ENCODE measurements at places on chromosomes 3 and 15.

DNA sequence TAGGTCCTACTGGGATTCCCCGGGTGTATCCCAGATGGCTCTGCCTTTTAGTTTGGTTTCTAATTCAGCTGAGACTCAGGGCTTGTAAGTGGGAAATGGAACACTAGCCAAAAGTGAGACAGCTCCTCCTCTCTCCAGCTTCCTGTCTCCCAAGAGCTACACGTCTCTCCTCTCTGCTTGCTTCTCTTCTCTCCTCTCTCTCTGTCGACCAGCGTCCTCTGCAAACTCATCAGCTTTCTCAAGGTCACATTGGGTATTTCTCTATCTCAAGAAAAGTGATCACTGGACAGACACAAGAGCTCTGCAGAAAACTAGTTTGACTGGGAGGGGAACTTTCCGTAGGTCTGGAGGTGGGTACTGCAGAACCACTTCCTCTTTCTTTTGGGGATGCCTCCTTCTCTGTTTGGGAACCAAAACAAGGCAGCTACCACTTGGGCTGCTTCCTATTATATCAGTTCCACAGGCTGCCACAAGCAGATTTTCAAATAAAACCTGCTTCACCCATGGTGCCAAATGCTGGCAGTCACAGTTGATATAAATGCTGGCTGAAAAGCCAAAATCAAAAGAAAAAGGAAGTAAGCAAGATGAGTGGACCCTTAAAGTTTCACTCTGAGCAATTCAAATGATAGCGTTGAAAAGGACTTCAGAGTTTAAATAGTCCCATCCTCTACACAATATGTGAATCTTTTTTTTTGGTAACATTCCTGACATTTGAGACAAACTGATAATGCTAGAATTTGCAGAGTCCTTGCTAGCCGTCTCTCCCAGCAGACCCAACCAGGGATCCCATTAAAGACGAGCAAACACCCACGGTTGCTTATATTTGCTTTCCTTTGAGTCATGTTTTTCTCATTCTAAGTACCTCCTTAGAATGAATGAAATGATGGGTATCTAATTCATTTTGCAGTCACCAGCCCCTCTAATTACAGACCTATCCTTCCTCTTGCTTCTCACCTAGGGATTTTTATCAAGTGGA is 7.2 kb upstream of the DYNC1LI1 start:
- no peak for DNase-seq

DNA sequence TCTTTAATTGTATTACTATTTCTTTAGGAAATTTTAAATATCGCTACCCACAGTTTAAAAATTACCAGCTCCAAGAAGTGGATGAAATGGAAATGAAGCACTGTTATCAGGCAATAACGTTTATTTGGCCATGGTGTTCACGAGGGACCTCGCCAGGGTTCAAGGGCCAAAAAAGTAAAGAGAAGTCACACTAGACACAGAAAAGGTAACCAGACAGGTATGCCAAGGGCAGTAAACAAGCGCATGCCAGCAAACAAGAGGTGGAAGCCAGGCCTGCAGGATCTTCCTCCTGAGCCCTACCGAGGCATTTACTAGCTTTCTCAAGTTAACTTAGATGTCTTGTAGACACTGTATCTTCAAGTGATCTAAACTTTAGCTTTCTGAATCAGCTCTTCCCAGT is 113.5 kb downstream of the PLD1 start:
- DNase-seq, result no peak

- no peak for DNase-seq
Measured at GRCh38 chr3:159711560-159712333, 276.9 kb upstream of the IL12A start.

DNA sequence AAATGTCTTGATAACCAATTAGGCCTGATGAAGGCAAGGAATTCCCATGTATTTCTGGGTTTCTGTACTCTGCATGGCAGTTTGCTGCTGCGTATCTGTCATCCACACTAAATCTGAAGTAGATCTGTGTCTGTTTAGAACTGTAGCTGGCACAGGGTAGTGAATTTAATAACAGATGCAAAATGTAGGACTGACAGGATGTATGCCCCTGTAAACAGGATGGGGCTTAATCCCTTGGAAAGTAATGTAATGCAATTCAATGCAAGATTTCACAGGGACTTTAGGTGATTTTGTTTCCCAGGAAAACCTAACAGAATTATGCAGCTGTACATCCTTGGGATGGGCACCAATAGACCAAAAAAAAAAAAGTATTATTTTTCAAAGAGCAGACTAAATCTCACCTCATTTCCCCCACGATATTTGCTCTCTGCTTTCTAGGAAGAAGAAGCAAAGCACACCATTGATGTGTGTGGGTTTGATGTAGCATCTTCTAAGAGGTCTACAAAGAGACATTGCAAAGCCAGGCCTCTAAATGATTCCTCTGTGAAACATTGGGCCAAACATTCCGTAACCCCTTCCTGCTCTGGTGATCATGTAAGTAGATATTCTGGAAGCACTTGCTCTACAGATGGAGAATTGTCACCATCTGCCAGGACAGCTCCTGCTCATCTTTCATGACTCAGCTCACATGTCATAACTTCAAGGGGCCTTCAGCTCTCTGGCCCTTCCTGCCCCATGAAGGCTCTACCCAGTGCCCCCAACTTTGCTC is 464.3 kb upstream of the RGMA start:
- DNase-seq, result no peak

- no peak for DNase-seq
Measured at GRCh38 chr3:140717921-140718320, 40.1 kb downstream of the TRIM42 start.

- DNase-seq, result no peak
Measured at GRCh38 chr3:160477750-160478149, 28.2 kb upstream of the TRIM59 start.

DNA sequence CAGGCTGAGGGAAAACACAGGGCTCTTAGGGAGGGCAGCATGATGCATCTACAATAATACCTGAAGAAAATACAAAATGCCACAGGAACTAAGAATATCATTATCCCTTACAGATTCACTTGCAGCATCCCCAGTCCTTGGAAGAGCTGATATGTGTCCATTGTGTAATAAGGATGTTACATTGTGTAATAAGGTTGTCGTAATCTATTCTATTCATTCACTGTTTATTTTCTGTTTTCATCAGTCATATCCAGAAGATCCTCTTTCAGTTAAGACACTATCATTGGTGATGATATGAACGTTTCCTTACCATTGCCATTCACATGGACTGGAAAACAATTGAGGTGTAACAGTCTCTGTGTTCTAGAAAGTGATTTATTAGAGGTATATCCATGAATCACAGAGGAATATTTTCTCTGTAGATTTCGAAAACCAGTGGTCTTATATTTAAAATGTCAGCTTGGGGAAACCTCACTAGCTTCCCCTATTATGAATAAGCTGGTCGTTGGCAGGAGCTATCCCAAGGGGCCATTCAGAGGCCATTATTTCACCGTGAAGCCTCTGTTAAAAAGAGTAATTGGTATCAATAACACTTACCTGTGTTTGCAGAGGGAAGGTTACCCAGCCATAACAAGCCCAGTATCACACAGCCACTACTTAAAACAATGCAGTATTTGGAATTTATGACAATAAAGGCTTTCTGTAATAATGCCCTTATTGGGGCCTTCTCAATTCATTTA is 241.1 kb downstream of the ZNF385D start:
- DNase-seq, result peak; percentile 5

- DNase-seq, result no peak
Measured at GRCh38 chr3:132198516-132198915, 118.7 kb upstream of the ACP3 start.

GRCh38 chr3:69012800-69013252 is 658 bp downstream of the EOGT start:
- DNase-seq, result no peak

DNA sequence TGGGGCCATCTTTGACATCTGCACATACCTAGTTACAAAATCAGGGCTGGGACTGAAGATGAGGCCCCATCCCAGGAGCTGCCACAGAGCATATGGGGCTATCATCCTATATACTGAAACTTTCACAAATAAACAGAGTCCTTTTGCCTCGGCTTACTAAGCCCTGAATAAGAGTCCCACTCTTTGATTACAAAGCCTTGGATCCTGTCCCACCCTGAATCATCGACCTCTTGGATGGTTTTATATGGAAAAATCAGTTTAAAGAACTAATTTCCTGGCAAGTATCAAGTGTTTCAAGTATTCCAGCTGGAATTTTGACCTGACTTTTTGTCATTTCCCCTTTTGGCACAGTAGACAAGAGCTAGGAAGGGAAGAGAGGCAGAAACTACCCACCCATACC is 331.3 kb upstream of the FRG2C start:
- DNase-seq, result no peak

- no peak for DNase-seq
Measured at GRCh38 chr3:192490720-192491119, 236.6 kb downstream of the FGF12 start.

DNA sequence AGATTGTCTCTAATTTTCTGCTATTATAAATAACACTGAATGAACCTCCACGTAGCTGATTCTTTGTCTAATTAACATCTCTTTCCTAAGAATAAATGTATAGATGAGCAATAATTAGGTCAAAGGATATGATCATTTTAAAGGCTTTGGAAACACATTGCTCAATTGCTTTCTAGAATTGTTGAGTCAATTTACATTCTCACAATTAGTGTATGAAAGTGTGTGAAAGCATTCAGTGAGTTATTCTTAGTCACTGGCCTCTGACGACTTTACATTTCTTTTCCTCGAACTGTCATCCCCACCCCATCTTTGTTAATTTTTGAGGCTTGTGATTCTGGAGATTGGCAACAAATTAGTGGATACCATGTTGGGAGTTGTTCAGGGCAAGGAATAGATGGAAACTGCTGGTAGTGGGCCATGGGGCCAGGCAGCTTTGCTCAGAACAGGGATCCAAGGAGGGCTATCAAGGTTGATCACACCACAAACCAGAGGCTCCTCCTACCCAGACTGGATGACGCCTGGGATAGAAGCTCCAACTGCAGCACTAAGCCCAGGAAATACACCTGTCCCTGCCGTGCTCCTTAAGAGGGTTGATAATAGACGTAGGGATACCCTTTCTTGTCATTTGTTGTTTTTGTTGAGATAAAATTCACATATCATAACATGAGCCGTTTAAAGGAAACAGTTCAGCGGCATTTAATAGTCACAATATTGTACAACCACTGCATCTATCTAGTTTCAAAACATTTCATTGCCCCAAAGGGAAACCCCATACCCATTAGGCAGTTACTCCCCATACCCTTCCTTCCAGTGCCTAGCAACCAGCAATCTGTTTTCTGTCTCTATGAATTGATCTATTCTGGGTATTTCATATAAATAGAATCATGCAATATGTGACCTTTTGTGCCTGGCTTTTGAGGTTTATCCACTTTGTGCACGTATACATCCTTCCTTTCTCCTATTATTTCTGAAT is 27.9 kb downstream of the EIF1B start:
- DNase-seq, result no peak

GRCh38 chr3:21573291-21573690 is 177.7 kb downstream of the ZNF385D start:
- DNase-seq, result no peak

DNA sequence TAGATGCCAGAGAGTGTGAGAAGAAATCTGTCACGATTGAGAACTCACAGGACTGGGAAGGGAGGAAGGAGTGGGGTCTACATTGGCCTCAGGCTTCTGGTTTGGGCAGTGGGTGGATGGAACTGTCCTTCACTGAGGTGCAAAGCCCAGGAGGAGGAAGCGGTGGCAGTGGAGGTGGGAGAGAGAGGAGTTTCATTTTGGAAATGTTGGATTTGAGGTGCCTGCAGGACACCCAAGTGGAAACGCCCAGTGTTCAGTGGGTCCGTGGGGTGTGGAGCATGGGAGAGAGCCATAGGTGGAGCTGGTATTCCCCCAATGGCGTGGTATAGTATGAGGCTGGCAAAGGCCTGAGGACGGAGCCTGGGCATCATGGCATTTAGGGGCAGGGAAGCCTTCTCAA is 9.3 kb upstream of the EPHB3 start:
- no peak for DNase-seq

DNA sequence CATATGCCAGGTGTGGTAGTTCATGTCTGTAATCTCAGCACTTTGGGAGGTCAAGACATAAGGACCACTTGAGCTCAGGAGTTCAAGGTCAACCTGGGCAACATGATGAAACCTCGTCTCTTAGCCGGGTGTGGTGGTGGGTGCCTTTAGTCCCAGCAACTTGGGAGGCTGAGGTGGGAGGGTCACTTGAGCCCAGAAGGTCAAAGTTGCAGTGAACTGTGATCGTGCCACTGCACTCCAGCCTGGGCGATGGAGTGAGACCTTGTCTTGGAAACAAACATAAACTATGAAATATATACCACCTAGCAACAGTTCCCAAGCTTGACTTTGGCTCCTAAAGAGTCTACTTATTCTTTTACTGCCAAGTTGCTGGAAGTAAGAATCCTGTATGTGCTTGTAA is 30.9 kb downstream of the UBE3A start:
- DNase-seq, result no peak

DNA sequence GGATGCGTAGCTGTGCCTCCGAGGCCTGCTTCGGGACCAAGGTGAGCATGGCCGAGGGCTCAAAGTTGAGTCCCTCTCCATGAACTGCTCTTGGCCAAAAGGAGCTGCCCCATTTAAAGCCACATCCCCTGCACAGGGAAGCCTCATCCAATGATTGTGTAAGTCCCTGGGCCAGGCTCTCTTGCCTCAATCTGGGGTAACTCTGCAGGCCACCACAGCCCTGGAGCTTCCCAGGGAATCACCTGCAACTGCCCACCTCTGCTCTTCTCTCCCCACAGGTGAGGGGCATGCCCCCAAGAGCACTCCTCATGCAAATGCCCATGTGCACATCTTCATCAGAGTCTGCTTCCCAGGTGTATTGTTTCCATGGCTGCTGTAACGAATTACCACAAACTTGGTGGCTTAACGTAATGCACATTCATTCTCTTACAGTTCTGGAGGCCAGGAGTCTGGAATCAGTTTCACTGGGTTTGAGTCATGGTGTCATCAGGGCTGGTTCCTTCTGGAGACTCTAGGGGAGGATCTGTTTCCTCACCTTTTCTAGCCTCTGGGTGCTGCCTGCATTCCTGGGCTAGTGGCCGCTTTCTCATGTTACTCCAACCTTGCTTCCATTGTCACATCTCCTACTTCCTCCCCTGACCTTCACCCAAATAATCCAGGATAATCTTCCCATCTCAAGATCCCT is 25.0 kb upstream of the LOXL1 start:
- DNase-seq, result no peak

DNA sequence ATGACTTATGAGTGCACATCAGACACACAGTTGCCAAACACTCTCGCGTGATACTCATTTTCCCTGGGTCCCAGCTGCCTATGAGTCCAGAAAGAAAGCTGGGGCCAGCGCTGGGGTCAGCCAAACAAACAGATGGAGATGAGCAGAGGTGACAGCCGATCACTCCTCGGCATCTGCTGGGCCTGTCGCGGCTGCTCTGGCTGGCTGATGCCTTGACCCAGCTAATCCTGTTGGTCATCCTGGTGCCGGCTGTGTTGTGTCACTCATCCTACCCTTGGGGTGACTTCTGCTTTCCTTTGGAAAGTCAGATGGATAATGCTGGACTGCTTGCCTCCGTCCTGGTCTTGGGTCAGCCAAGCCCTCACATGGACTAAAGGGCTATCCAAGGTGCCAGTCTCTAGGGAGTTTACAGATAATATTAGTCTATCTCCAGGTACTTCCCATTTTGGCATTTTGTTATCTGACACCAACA is 105.3 kb upstream of the PDZRN3 start:
- no peak for DNase-seq

- DNase-seq, result no peak
Measured at GRCh38 chr3:22960105-22960984, 242.8 kb upstream of the UBE2E2 start.

- DNase-seq, result no peak
Measured at GRCh38 chr3:136343873-136344555, 93.9 kb downstream of the PCCB start.

- DNase-seq, result no peak
Measured at GRCh38 chr3:14126887-14127505, 2.1 kb downstream of the TMEM43 start.

GRCh38 chr3:183287301-183287971 is 34.4 kb downstream of the B3GNT5 start:
- no peak for DNase-seq
